ENCODE measurements at places on chromosomes 3 and 15. TPM values are rescaled to one million over a fixed set of nuclear protein-coding genes. Genes with fewer than 3 reads are reported as not detected.

HEXA gene
- 172 TPM for total RNA-seq

DNA sequence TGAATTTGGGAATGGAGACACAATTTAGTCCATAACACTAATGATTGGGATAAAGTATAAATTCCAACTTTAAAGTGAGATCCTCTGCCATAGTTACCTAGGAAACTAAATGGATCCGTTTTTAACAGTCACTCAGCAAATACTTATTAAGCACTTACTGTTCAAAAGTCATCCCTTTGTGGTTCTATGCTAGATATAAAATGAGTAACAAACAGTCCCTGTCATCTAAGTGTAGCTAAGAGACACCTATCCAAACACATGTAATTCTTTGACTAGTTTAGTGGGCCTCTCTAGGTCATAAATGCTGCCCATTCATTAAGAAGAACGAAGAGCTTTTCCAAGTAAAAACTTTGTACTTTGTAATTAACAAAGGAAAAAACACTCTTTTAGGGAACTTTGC, 244.2 kb upstream of the CDIN1 start:
- no peak for DNase-seq

DNA sequence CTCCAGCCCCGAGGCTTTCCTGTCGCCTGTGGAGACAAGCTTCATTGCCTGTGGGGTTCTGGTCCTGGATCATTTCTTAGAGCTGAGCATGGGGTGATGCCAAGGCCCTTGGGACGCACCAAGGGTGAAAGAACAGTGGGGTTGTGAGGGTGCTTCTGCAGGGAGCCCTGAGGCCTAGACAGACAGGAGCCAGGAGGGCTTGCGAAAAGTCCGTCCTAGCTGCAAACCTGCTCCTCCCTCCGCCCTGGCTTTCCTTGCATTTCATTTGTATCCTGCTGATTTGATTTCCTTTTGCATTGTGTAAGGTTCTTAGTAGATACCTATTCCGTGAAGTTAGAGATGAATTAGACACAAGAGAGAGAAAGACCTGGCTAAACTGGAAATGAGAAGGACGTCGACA, 286.9 kb upstream of the C2CD4B start:
- DNase-seq = no peak

BDH1 gene
- 14.0 TPM for total RNA-seq

REC114 gene
- not detected for total RNA-seq

ACSBG1 gene
- not detected for total RNA-seq
